CD4-positive, alpha-beta T cell treated with Interleukin-10 for 1 hour (primary cell): ENCODE measurements at places on chromosomes 5 and 9.

GRCh38 chr9:127209948-127210640, 54.5 kb upstream of the GARNL3 start:
- no peak for DNase-seq

DNA sequence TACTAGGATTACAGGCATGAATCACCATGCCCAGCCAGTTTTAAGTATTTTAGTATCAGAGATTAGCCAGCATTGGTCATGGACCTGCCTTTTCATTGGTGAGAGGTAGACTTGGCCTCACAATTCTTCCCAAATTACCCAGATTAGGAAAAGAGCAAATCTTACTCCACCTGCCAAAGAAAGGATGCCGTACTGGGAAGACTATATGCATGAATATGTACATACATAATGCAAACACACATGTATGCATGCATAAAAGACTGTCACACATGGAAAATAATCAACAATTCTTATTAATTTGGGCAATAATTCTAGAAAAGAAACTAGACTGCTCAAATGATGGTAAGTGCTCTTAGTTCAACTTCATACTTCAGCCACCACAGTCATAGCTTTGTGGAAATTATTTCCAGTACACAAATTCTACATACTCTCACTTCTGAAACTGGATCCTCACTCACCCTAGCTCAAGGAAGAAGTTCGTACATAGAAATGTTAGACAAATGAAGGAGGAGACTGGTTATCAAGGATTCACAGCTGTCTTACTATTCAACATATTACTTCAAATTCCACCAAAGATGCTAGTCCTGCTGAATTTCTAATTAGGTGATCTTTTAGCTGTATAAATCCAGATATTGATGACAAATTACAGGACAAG, 73.7 kb downstream of the MINAR2 start:
- no peak for DNase-seq

DNA sequence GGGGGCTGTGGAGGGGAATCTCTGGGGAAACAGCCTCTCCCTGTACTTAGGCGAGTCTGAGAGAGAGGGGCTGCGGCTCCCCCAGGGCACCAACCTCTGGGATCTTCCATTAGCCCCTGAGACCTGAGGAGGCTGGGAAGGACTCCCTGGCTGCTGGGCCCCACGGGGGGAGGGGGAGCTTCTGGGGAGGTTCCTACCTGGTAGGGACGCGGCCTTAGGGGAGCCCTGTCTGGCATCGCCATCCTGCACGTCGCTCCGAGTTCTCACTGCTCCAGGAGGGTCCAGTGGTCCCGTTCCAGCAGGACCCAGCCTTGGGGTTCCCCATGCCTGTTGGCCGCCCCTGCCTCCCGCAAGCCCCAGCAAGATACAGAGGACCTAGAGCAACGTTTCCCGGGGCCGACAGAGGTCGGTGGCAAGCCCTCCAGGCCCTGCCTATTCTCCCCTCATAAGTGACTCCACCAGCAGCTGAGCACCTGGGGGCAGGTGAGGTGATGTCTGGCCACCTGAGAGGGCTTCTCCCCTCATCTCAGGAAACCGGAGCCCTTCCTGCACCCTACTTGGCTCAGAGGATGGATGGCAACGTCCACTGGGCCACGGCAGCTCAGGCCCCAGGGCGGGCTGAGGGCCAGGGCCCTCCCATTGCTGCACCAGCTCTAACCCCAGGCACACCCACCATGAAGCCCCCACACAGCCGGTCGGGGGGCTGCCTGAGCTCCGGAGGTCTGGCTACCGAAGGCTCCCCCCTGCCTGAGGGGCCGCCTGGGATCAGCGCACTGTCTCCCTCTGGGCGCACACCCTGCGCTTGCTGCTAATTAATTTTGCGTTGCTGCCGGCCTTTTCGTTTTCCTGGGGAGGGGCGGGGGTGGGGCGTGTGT, 22.5 kb downstream of the TPPP start:
- no peak for DNase-seq

GRCh38 chr5:77683171-77683732, 44.7 kb upstream of the OTP start:
- DNase-seq = no peak

- no peak for DNase-seq
Measured at GRCh38 chr5:135013445-135013844, 20.6 kb downstream of the PITX1 start.

DNA sequence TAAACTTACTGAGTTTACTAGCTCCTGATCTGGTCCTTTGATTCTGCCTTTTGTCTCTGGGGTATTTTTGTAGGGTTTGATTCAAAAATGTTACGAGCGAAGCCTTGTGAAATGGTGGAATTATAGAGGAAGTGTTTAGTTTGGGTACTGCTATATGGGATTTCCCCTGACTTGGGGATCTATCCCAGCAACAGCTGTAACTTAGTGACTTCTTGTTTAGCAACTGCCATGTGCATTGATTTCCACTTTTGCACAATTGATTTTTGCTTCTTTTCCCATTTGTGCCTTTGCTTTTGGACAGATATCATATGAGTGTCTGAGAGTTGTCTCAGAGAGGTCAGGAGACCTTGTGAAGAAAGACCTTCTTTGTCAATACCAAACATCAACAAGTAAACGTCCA, 248.5 kb upstream of the DAP start:
- no peak for DNase-seq

- no peak for DNase-seq
Measured at GRCh38 chr9:79610019-79610631, 38.4 kb downstream of the TLE4 start.

GRCh38 chr9:78210841-78211301, 25.0 kb upstream of the CEP78 start:
- DNase-seq = peak; percentile 48

DNA sequence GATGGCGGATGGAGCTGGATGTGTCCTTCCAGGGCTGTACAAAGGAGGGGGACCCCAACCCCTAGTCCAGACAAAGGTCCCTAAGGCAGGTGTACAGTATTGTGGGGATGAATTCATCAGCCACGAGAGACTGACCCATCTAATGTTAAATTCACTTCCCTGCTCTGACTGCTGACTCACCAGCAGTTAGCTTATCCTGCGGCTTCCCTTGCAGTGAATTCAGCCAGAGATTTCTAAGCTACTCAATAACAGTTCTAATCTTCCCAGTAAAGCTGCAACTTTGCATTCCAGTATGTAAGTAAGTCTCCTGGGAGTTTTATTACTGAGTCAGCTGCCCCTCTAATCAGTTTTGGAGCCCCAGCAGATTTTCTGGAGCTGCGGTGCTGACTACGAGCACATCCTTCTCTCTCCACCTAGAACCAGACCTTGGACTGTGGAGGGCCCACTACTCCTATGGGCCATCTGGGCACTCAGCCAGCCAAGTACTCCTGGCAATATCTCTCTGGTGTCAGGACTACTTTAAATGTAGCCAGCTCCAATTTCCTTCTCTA, 16.1 kb downstream of the B4GALT1 start:
- no peak for DNase-seq

- DNase-seq = no peak
Measured at GRCh38 chr5:98767581-98767980, 5.9 kb upstream of the RGMB start.
